NCI-H2171 (cell line): ENCODE measurements at places on chromosomes 4 and X.

DNA sequence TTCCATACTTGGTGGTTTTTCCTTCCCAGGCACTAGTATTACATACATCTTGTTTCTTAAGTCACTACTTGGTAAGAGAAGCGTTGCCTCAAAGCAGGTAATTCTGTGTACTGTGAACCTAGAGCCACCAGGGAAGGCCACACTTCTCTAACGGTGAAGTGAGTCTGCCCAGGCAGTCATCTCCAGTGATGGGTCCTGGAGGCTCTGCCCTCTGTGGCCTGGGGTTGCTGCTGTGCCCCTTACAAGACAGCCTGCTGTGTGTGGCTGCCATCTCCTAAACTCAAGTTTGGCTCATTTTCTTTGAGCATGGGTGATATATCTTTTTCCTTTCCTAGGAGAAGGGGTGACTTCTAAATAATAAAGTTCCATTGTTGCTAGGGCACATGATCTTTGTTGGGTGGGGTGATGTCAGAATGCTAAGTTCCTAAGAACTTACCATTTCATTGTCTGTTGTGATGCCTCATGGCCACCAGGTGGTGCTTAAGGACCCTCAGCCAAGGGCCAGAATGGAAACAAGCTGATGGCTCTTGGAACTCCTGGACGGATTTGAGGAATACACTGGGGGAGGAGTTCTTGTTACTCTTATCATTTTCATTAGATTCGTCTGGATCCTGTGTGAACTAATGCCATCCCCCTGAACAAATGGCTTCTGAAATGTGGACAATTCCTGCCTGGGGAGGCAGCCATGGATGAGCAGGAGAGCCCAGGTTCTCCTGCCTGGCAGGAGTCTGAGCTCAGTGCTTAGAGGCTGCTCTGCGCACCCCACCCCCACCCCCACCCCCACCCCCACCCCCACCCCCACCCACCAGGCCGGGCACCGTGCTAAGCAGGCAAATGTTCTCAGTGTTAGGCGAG lies 41.1 kb upstream of the WDR1 start:
- no peak for DNase-seq

- DNase-seq, result no peak
Measured at GRCh38 chrX:52839137-52839536, 28.1 kb downstream of the XAGE5 start.

DNA sequence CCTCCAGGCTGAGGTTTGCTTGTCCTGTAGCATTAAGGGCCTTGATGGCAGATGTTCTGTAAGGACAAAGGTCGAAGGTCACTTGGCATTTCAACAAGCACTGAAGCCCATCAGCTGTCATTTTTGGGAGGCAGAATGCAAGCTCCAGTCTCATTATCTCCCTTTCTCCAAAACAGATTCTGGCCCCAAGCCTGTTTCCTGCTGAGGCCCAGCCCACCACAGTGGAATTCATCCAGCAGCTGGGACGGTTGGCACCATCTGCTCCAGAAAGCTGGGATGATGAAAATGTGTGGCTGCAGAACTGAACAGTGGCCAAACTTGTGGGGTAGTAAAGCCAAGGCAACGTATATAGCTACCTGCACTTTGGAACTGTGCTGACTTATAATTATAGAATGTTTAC lies 17.7 kb upstream of the PPEF2 start:
- DNase-seq, result no peak

GRCh38 chrX:47012131-47012530 lies 66.1 kb upstream of the RGN start:
- no peak for DNase-seq

DNA sequence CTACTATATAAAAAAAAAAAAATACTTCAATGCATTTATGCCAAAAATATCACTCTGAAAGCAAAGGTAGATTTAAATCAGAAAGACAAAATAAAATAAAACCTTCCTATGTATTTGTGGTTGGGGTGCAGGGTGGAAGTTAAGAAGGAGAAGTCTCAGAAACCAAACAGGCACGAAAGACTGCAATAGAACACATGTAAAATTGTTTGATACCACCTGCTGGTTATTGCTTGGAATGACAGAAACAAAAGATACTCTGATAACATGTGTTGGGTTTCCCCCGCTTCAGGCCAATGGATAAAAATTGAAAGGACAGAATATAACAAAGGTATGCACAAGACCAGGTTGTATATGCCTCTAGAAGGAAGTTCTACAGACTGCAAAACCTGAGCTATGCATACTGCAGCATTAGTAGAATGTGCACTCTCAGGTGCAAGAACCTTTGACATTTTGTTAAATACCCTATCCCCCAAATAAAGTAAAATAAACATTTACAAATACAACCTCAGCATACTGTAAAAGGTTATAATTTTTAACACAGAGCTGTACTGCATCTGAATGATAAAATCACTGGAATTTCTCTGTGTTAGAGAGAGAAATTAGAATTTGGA lies 118.8 kb downstream of the GABRA2 start:
- DNase-seq, result no peak

GRCh38 chrX:135434258-135435138 lies 12.8 kb downstream of the SMIM10L2A start:
- no peak for DNase-seq

DNA sequence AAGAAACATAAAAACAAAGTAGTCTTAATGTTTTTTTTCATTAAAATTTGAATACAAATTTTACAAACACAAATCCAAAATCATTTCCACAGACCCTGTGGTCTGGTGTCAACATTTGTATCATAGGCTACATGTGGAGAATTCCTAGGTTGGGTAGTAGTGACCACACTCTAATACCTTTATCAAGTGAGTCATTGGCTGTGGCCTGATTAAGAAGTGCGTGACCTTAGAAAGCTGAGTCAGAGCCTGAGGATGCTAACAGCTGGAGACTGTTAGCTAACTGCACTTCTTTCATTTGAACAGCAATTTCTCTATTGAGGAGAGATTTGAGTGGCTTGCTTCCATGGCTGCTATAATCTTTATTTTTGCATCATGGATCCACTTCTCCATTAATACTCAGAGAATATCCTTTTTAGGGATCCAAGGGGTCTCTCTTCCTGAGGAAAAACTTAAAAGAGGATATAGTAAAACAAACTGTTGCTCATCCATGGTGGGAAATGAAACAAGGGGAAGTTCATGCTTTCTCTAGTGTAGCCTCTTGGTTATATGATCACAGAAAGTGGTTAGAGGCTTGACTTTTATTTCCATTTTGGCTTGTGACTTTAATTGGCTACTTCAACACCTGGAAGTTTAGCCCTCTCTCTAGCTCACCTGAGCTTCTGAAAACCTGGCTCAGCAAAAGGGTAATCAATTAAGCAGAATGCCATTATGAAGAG lies 335.8 kb downstream of the PABPC4L start:
- no peak for DNase-seq

- DNase-seq, result no peak
Measured at GRCh38 chrX:42472727-42473126, 305.2 kb downstream of the PPP1R2C start.

DNA sequence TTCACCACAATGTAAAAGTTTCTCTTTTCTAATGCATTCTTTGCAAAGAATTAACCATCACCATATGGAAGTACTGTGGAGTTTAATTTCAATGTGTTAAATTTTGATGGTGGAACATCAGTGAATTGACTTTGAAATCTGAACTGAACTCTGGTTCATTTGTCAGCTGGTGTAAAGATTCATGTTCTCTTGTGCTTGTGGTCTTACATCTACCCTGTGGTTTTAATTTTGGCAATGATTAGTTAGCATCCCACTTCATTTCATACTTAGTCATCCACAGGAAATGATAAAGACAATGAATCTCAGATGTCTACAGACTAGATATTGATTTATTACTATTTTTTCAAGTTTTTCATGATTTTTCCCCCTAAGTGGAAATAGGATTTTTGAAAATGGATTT lies 77.8 kb downstream of the GRID2 start:
- no peak for DNase-seq

GRCh38 chrX:129818123-129818522 lies 25.6 kb downstream of the ZDHHC9 start:
- DNase-seq, result no peak

DNA sequence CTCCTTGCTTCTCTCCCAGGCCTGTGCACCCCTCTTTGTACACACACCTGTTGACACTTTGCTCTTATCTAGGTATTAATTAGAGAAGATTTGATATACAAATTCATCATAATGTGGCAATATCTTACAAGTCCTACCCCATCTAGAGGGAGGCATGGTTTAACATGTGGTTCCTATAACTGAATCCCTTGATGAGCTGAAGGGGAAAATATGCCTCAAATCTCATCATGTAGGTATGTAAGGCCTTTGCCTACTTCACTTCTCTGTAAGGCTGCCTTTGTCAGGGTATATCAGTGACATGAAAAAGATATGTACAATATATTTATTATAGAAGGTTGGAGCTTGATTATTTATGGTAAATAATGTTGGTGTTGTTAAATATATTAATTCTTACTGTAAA lies 31.9 kb downstream of the HTR2C start:
- DNase-seq, result no peak

- DNase-seq, result no peak
Measured at GRCh38 chr4:67935888-67936287, 27.4 kb downstream of the TMPRSS11A start.

DNA sequence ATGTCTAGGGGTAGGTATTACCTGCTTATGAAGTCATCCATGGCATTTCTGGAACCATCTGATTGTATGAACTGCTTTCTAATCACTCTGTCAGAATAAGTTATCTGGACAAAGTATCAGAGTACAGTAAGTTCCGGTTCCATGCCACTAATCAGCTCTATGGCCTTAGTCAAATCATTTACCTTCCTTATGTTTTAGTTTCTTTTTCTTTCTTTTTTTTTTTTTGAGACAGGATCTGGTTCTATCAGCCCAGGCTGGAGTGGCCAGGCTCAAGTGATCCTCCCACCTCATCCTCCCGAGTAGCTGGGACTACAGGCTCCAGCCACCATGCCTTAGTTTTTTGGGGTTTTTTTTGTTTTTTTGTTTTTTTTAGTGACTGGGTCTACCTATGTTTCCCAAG lies 11.5 kb downstream of the XIAP start:
- no peak for DNase-seq

DNA sequence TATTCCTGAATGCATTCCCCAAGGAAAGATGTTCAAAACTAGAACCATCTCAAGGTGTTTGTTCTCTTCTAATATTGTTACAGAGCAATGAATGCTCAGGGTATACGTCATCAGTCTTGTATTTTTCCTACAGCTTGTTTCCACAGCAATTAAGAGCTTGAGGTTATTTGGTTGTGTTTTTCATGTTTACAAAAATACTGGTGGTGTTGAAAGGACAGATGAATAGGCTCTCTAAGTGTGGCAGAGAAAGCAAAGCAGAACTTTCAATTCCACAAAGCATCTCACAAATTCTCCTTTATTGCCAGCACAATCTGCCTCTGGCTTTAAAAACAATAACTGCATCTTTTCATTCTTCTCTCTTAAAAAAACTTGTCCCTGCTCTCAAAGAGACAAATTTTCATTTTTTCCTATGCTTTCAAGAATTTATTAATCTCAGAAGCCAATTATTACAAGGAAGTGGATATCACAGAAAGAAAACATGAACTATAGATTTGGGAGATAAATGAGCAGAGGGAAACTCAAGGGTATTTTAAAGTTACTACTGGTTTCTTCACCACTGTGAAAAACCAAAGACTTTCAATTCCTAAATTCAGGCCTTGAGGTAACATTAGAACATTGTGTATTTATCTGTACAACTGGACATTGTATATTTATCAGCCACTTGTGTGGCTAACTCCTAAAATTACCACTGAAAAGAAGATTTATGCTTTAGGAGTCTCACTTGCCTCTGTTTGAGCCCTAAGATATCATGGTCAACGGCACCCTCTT lies 49.2 kb downstream of the DDX53 start:
- DNase-seq, result no peak

DNA sequence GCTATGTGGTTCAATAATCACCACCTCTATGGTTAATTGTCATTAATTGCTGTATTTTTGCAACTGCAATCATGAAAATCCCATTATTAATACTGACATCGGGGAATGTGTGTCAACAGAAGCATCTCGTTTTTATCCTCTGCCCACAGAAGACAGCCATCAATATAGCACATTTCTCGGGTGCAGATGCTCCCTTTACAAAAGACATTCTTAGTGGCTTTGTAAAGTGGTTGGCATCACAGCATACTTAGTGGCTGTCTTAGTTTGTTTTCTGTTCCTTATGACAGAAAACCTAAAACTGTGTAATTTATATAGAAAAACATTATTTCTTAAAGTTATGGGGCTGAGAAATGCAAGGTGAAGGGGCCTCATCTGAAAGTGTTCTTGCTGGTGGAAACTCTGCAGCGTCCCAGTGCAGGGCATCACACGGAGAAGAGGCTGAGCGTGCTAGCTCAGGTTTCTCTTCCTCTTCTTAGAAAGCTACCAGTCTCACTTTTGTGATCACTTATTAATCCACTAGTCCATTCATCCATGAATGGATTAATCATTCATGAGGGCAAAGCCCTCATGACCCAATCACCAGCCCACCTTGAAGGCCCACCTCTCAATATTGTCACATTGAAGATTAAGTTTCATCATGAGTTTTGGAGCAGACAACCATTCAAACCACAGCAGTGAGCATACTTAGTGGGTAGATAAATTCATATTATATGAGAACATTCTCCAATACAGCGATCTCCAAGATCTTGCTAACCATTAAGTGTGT lies 1067.7 kb upstream of the PABPC4L start:
- no peak for DNase-seq

DNA sequence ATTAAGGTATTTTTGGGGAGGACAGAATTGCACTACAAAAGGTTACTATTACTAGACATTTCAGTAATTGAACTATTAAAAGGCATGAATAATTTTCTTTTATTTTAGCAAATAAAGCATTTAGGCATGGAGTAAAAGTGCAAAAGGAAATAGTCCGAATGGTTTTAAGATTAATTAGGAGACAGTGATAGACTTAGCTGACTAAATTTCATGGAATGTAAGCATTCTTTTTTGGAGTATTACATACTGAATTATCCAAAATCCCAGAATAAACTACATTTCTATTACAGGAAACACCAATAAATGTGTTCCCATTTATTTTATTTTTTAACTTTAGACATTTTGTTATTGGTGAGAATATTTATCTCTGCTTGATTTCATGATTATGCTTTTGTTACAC lies 30.7 kb upstream of the MAP9 start:
- DNase-seq, result no peak

- no peak for DNase-seq
Measured at GRCh38 chr4:76212851-76213414, 691 bp downstream of the SCARB2 start.
